ENCODE measurements at places on chromosomes 4 and X. TPM values are rescaled to one million over a fixed set of nuclear protein-coding genes. Genes with fewer than 3 reads are reported as not detected.

DNA sequence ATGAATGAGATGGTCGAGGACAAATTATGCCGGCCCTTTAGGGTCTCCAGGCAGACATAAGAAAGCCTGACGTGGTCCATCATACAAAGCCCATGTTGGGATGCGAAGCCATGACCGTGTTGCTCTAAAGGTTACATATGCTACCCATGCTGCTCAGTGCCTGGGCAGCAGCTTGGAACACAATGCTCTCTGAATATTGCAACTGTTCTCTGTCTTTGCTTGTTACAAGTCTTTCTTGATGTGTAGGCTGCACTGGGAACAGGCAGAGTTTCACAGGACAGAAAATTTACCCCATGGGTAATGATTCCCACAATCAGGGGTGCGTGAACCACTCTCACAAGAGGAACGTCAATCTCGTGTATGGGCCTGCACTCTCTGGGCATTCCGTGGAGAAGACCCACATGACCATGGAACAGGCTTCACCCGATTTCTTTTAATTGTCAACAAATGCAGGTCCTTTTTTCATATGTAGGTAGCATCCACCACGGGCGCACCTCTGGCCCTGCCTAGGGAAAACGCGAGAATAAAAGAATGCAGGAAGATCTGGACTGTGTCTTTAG lies 66.3 kb downstream of the NBDY start:
- peak; percentile 6 for DNase-seq

Gene BEND4
- 45.4 TPM for total RNA-seq

Gene USP51
- 6.6 TPM for total RNA-seq

DNA sequence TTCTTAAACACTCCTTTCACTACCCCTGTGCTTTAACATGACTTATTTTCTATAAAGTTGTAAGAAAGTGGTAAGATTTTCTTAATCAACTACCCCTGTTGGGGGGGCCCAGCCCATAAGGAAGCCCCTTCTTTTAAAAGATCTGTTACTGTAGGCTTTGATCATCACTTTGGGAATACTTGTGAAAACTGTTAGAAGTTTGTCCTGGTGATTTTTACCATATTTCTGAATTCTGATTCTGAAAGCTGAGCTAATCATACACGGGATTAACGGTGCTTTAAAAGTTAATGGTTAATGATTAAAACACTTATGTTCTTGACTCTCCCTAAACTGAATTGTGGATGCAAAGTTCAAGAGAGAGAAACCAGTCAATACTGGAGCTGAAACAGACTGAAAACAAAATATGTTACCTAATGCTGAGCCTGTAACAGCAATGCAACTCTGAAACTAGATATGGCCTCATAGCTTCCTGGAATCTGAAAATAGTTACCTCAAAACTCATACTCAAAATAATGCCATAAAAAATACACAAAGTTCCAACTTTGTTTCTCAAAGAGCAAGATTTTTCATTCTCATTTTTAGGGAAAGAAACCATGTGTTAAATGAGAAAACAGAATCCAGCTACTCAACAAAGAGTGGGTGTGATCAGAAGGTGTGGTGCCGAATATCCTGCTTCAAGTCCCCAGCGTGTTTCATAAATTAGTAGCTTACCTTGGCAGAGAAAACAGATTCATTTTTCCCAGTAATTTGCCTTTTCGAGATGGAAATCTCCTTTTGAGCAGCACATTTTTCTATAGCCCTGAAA lies 31.6 kb downstream of the ADH7 start:
- no peak for DNase-seq

DNA sequence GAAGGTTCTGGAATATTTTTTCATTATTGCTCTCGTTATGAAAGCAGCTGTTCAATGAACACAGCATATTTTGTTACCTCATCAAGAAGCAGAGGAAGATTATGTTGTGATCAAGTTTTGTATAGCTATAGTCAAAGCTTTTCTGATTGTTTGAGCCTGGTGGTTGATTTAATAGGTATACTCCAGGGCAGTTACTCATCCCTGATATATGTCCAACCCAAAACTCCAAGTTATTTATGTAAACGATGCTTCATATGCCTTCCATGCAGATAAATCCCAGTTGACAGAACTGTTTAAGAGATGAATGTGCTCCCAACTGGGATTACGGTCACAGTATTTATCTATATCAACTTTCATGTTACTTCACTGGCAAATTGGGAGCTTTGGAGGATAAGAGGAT lies 19.1 kb downstream of the NAA11 start:
- DNase-seq: no peak

Gene PABPC1L2B
- 1.7 TPM for total RNA-seq

DNA sequence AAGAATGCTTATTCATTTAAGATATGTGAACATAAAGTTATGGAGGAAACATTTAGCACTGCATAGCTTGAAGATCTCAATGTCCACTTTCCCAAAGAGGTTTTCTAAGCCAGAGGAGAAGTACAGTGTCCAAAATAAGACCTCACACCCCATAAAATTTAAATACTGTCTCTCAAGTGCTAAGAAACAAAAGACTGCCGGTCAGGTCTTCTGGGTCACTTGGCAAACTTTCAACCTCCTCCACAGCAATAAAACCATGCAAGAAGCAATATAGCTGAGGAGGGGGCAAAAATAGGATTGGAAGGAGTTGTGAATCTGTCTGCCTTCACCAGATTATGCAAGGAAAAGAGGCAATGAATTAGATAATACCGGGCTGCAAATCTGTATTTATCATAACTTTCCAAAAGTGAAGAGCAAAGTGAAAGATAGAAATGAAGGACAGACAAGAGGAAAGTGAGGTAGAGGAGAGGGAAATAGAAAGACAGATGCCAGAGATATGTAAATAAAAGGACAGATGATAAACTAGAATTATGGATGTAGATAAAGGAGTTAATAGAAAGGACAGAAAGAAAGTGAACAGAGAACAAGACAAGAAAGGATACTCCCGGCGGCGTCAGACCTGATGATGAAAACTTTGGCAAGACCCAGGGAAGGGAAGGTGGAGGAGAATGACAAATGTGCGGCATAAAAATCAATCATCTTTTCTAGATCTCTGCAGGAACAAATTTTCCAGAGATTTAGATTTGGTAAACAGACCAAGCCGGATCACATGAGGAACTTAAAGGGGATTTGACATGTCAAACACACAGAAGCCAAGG lies 152.7 kb upstream of the FAM241A start:
- DNase-seq: no peak

Gene SORCS2
- total RNA-seq: 1.8 TPM

Gene CT45A6
- total RNA-seq: not detected

DNA sequence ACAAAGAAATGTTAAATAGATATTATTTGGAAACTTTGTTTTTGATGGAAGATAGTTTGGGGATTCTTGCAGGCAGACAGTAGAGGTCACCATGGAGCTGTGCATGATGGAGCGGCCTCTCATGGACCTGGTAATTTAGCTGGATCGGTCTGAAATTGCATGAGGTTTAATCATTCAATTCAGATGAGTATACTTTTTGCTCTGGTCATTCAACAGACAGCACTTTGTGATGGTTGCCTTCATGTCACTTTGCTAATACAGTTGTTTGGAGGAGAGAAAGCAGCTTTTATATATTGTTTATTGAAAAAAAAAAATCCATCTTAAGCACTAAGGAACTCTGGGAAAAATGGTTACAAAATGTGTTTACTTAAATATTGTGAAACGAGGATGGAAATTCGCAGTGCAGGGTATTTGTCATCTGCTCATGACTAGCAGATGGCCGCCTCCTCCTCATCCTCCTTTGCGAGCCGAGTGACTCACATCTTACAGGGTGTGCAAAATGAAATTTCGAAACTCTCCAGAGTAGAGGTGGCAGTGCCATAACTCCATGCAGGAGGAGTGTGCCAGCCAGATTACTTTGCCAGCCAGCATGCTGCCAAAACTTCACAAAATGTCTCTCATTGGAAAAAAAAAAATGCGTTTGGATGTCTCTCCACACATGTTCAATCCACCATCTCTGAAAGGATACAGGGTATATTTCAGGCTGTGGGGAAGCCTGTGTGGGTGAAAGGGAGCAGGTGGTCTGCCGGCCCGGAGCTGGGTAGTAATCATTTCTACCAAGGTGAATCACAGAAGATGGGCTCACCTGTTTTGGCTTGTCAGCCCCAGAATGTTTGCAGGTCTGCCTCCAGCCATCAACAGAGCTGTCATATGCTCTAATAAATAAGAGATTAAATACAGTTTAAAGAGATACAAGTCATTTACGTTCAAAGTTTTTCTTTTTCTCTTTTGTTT lies 314.9 kb upstream of the DIPK2B start:
- DNase-seq: no peak

- DNase-seq: no peak
Measured at GRCh38 chrX:72545990-72546389, 26.7 kb downstream of the HDAC8 start.

All from H1 (cell line).